ENCODE measurements at places on chromosomes 3 and 15.

DNA sequence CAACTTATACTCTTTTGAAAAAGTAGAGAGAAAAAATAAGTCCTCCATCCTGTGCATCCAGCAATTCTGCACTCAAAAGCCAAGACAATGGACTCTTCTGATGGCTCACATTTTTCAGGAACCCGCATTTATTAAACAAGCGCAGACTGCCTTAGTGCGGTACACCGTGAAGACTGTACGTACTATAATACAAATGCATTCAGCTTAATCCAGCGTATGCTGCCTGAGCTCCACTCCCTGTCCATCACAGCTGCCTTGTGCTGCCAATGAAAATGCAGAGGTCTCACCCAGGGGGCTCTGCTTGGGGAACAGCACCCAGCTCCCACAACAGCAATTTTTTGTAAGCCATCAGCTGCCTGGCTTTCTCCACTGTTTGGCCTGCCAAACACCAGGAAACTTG is 350.9 kb downstream of the ULK4 start:
- DNase-seq, result no peak

GRCh38 chr3:107208796-107209195 is 168.4 kb upstream of the CCDC54 start:
- no peak for DNase-seq

- no peak for DNase-seq
Measured at GRCh38 chr3:156353563-156353962, 201.4 kb downstream of the SSR3 start.

GRCh38 chr15:33547876-33548275 is 237.1 kb downstream of the RYR3 start:
- DNase-seq, result no peak

- DNase-seq, result no peak
Measured at GRCh38 chr3:34016925-34017587, 218.6 kb downstream of the PDCD6IP start.

- DNase-seq, result no peak
Measured at GRCh38 chr15:69679623-69680228, 227.1 kb downstream of the RPLP1 start.

DNA sequence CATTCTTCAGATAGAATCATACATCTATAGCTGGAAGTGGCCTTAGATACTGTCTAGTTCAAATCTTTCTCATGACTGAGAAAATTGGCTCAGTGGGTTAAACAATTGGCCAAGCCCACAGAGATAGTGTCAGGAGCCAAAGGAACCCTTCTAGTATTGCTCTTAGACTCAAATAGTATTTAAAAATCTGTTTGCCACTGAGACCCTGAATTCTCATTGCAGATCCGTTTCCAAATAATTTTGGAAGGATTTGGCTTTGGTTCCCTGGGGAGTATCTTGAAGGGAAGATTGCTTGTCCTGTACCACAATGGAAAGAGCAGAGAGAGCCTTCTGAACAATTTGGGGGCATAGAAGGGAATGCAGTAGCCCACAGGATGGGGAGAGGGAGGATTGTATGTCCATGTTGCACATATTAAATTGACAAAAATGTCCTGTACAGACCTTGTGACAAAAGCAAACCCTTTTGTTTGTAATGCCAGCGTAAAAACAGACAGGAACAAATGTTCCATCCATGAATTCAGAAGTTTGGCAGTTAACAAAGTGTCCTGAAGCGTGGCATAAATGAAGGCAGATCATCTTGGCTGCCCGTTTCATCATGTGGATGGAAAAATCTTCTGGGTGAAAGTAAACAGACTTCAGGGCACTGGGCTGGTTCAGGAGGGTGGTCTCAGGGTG is 156.4 kb upstream of the RASGRP1 start:
- no peak for DNase-seq

- DNase-seq, result no peak
Measured at GRCh38 chr3:49756036-49756435, 30.3 kb downstream of the IP6K1 start.

DNA sequence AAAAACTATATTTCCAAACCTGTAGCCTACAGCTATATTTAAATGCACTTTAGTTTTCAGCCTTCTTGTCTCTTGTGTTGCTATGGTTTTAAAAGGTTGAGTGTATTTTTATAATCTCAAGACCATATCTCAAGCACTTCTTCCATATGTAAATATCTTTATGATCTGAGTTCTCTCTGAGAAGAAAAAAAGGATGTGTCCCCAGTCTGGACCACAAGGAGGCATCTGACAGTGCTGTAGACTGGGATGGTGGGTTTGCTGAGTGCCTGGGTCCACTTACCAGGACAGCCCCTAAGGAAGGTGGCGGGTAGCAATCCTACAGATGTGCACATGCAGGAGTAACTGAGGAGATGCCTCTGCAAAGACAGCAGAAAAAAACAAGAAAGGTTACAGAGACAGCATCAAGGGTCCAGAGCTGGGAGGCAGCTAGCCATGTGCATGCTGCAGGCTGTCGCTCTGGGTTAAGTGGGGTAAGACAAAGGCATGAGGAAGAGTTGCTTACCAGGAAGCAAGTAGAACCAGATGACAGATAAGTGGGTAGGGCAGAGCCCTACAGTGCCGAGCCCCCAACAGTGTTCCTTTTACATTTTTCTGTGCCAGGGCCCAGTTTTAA is 70.6 kb upstream of the SNRK start:
- DNase-seq, result no peak

GRCh38 chr15:63089260-63090043 is 32.2 kb upstream of the LACTB start:
- DNase-seq, result no peak

DNA sequence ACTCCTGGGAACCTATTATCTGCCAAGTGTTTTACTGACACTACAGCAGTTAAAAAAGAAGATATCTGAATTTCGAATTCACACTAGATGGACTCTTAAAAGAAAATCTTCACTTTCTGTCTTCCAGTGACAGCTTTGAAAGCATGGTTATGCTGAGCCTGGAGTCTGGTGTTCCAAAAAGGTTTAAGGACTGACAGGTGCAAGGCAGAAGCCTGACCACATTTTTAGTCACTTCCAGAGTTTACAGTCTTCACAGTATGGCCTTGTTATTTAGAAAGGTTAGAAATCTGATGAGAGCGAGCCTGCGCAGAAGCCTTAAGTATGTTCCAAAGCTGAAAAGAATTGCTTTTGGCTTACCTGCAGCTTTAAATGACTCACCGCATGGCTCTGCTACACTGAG is 59.9 kb downstream of the ETV5 start:
- no peak for DNase-seq

DNA sequence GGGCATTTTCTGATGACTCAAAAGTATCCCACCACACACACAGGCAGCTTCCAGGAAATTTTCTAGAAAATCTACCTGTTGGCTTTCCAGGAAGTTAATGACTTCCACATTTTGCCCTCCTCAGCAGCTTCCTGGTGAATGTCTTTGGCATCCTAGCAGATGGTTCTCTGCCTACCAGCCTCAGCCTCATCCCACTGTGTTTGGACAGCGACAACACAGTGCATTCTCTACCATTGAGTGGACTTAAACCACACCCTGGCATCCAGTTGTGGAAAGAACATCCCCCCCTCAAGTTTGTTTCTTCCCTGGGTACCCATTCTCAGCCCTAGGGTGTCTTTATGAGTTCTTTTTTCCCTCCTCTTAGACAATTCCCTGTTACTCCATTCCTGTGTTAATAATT is 50.8 kb upstream of the GADL1 start:
- no peak for DNase-seq

- no peak for DNase-seq
Measured at GRCh38 chr3:124774327-124774718, 44.1 kb downstream of the UMPS start.

GRCh38 chr15:54280726-54281125 is 302.5 kb downstream of the UNC13C start:
- DNase-seq, result no peak

- no peak for DNase-seq
Measured at GRCh38 chr3:175426805-175427204, 567.7 kb downstream of the NAALADL2 start.

GRCh38 chr3:159953325-159954085 is 35.1 kb upstream of the IL12A start:
- no peak for DNase-seq

- no peak for DNase-seq
Measured at GRCh38 chr3:179829401-179829800, 176.6 kb downstream of the USP13 start.

DNA sequence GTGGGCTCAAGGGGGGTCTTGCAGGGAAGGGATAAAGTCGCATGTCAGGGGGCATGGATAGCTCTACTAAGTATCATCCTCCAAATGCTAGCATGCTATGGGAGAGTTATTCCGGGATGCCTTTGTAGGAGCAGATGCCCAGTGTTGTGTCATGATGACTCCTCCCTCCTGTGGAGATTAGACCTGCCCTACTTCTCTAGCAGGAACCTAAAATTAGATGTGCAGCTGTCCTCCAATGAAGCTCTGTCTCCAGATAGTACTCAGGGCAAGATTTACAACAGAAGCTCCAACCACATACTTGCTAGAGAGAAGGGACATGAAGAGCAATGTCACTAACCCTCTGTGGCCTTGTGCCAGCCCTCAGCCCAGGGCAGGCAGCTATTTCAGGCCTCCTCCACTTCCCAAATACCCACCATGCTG is 82.5 kb downstream of the AGBL1 start:
- no peak for DNase-seq

- no peak for DNase-seq
Measured at GRCh38 chr3:48437812-48438211, 2.1 kb downstream of the CCDC51 start.

DNA sequence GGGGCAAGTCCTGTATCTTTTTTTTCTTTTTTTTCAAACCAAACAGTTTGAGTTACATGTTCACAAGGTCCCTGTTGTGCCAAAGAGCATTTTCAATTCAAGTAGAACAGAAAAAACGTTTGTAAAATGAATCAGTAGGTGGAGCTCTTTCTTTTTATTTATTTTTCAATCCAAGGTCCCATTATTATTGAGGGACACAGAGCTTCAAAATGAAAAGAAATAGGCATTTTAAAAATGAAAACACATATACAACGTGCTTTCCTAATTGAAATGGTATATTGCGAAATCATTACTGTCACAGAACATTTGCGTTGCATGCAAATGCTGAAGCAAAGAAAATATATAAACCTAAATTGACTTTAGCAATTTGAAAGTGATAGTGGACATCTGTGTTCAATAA is 711.0 kb downstream of the MECOM start:
- no peak for DNase-seq

- no peak for DNase-seq
Measured at GRCh38 chr3:62073038-62073437, 300.3 kb downstream of the FEZF2 start.

GRCh38 chr3:108239082-108239481 is 16.9 kb upstream of the IFT57 start:
- DNase-seq, result no peak

GRCh38 chr3:56899851-56900250 is 98.1 kb upstream of the ARHGEF3 start:
- DNase-seq, result no peak

DNA sequence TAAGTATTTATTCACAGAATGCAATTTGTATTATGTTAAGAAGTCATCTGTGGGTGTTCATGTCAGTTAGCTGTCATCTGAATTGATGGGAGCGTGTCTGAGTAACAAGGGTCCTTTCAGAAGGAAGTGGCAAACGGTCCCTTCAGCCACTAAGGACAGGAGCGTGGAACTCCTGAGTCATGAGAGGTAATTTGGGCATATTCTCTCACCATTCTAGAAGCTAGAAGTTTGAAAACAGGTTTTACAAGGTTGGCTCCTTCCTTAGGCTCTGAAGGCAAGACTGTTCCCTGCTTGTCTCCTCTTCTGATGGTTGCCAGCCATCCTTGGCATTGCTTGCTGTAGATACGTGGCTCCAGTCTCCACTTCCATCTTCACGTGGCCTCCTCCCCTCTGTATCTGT is 19.7 kb downstream of the ABHD2 start:
- no peak for DNase-seq

- DNase-seq, result no peak
Measured at GRCh38 chr15:74412159-74412558, 21.6 kb downstream of the SEMA7A start.

- no peak for DNase-seq
Measured at GRCh38 chr3:182728238-182728637, 65.1 kb upstream of the ATP11B start.

GRCh38 chr3:179272385-179272784 is 21.5 kb upstream of the KCNMB3 start:
- no peak for DNase-seq

DNA sequence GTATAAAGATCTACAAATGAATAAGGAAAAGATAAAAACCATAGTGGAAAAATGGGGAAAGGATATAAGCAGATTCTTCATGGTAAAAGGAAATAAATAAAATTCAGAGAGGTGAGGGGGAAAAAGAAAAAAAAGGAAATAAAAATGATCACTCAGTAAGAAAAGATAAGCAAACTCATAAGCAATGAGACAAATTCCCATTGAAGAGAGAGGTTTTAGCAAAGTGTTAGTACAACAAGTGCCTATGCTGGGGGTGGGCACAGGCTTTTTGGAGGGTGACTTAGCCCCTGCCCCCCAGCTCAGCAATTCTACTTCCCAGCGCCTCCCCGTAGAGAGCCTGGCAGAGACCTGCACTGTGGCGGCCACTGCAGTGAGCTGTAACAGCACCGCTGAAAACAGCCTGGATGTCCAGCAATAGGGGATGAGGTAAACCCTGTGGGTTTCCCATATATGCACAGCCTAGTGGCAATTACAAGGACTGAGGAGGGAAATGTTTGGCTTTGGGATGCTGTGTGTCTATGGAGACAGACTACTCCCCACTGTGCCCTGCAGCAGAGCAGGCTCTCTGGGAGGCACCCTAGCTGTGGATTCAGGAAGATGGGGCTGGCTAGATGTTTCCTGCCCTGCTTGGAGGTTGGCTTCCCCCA is 23.7 kb upstream of the SFMBT1 start:
- no peak for DNase-seq

- no peak for DNase-seq
Measured at GRCh38 chr3:104206925-104207324, 1159.8 kb upstream of the ALCAM start.

GRCh38 chr3:5012367-5012766 is 33.1 kb downstream of the BHLHE40 start:
- DNase-seq, result no peak

DNA sequence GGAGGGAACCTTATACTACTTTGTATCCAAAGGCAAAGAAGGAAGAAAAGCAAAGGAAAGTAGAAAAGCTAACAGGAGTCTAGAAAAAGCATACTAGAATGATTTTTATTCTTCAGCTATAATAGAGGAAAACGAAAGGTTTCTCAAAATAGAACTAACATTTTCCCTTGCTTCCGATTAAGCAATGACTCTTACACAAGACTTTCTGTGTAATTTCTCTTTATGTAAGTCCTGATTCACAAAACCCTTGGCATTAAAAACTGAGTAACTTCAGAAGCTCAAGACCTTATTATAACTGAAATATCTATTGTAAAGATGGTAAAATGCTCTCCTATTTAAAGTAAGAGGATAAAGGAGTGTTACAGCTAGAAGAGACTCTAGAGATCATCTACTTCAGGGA is 97.4 kb downstream of the DTWD1 start:
- DNase-seq, result no peak

DNA sequence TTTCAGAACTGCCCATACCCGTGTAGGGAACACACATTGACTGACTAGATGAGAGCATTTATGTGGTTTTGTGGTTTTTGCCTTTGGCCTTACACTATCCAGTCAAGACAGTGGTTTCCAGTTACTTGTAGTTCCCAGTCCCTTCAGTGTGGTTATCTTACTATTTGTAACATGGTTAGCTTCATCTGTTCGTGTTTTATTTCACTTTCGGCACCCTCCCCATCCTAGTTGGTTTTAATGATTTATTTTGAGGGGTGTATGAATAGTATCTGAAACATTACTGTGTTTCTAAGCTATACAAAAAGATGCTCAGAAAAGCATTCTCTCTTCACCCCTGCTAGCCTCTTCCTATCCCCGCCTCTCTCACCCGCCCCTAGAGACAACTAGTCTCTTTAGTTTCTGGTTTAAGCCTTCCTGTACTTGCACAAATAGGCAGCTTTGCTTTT is 14.1 kb downstream of the LYSMD4 start:
- DNase-seq, result no peak
